ENCODE measurements at places on chromosomes 1 and 21. TPM values are rescaled to one million over a fixed set of nuclear protein-coding genes. Genes with fewer than 3 reads are reported as not detected.
A peak's percentile ranks its signal among the peaks of the same experiment; 100 is the strongest.

- H3K36me3 ChIP-seq, result no peaks in the 10 kb centered on the region
- no peak overlapping the region for H3K4me3 ChIP-seq
- no peaks in the 10 kb centered on the region for H3K27me3 ChIP-seq
Observed at GRCh38 chr1:174626031-174627025, 178.6 kb downstream of the GPR52 start.

DNA sequence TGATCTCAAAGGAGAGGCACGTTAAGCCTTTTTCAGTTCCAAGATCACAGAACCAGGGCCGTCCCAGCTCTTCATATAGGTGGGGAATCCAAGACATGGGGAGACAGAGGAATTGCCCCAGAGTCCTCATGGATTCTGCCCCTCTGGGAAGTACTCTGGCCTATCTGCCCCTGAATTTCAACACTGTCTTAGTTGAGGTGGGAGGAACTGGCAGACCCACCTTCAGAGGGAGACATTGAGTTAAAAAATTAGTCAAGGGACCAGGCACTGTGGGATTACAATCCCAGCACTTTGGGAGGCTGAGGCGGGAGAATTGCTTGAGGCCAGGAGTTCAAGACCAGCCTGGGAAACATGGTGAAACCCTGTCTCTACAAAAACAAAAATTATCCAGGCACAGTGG is 2.1 kb upstream of the KNCN start:
- DNase-seq, result no peak
- no peaks in the 10 kb centered on the region for H3K36me3 ChIP-seq
- H3K27ac ChIP-seq, result no peak overlapping the region
- no peak overlapping the region for H3K4me3 ChIP-seq

DNA sequence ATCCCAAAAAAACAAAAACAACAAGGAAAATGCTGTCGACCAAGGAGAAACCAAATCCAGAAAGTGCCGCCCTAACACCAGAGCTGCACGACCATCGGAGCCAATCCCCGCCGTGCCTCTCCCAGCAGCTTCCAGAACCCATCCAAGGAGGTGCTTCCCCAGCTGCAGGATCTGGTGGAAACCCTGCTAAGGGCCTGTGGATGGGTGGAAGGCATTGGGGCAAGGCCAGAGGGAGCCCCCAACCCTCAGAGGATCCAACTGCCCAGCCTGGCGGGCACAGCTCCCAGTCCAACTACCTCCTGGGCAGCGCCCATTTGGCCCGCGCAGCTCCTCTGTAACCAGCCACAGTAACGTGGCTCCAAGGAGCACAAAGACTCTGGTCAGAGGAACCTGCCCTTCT is 81.6 kb downstream of the NPHP4 start:
- H3K4me1 ChIP-seq, result no peaks in the 10 kb centered on the region
- no peak for DNase-seq
- H3K4me3 ChIP-seq, result no peak overlapping the region
- no peaks in the 10 kb centered on the region for H3K27me3 ChIP-seq

- H3K4me3 ChIP-seq, result no peak overlapping the region
- no peaks in the 10 kb centered on the region for H3K27me3 ChIP-seq
- no peak for DNase-seq
- H3K36me3 ChIP-seq, result peaks cover 10% of the 10 kb centered on the region
- no peak overlapping the region for H3K27ac ChIP-seq
Observed at GRCh38 chr1:88956003-88956402, 36.4 kb downstream of the KYAT3 start.

GRCh38 chr1:238546118-238546517 is 655.4 kb upstream of the ZP4 start:
- no peaks in the 10 kb centered on the region for H3K27me3 ChIP-seq
- no peak overlapping the region for H3K4me3 ChIP-seq
- H3K4me1 ChIP-seq, result no peaks in the 10 kb centered on the region
- no peak for DNase-seq

BARHL2 gene
- total RNA-seq, result not detected

GRCh38 chr1:2300851-2301606 is 72.9 kb downstream of the SKI start:
- no peaks in the 10 kb centered on the region for H3K36me3 ChIP-seq
- peak; percentile 74 for DNase-seq
- peak overlapping the region; percentile 26 for H3K4me3 ChIP-seq
- no peaks in the 10 kb centered on the region for H3K27me3 ChIP-seq

DNA sequence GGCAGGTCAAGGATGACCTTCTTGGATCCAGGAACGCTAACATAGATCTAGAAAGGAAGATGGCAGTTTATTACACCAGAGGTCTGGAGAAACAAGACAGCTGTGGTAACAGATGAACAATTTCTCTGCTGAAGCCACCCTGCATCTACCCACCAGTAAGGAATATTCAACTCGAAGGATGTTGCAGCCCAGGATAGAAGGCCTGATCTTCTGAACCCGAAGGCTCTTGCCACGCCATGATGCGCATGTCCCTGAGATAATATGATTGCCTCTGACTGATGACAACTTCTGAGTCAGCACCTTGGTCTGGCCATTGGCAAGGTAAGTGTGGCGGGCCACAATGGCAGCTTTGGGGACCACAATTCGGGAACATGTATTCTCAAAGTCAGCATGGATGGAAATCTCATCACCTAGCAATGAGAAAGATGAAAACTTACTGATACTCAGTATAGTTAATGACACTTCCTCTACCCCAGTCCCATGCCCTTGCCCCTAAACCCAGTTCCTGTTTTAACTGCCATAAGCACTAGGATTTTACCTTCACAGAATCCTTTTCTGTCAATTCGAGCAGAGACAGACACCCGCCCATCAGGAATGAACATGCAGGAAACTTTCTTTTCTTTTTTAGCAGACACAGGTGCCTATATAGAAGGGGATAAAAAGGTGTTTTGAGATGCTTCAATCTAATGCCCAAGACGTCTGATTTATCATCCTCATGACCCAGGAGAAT is 1.8 kb downstream of the TXNIP start:
- peak overlapping the region; percentile 71 for H3K4me3 ChIP-seq
- no peaks in the 10 kb centered on the region for H3K27me3 ChIP-seq
- peaks cover 19% of the 10 kb centered on the region for H3K36me3 ChIP-seq
- peak overlapping the region; percentile 96 for H3K27ac ChIP-seq

- no peaks in the 10 kb centered on the region for H3K36me3 ChIP-seq
- no peak for DNase-seq
- H3K27me3 ChIP-seq, result no peaks in the 10 kb centered on the region
- no peaks in the 10 kb centered on the region for H3K4me1 ChIP-seq
Observed at GRCh38 chr1:187537936-187538335, 709.2 kb downstream of the PLA2G4A start.

SPRR2F gene
- not detected for total RNA-seq

KDF1 gene
- 22.2 TPM for total RNA-seq

GRCh38 chr21:32975811-32976431 is 49.8 kb upstream of the OLIG2 start:
- no peaks in the 10 kb centered on the region for H3K36me3 ChIP-seq
- H3K4me3 ChIP-seq, result no peak overlapping the region
- no peak overlapping the region for H3K27ac ChIP-seq
- no peaks in the 10 kb centered on the region for H3K4me1 ChIP-seq
- no peak for DNase-seq

- no peaks in the 10 kb centered on the region for H3K36me3 ChIP-seq
- H3K27ac ChIP-seq, result no peak overlapping the region
- no peak overlapping the region for H3K4me3 ChIP-seq
Observed at GRCh38 chr1:96934282-96934681, 212.7 kb downstream of the PTBP2 start.

DNA sequence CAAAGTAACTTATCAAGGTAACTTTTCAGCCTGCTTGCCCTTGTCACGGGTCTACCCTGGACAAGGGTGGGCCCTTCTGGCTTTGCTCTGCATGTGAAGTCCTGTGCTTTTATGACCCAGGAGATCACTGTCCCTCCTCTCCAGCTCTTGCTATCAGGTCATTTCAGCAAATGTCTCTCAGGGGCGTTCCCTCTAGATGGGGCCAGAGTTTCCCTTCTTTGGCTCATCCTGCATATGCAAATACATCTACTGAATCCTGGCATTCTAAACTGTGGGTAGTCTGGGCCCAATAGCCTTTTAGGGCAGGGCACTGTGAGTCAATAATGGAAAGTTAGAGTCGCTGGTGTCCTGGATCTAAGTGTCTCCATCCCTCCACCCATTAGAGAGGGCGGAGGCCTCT is 366.9 kb upstream of the USP24 start:
- H3K27ac ChIP-seq, result peak overlapping the region; percentile 94
- H3K4me1 ChIP-seq, result peaks cover 10% of the 10 kb centered on the region
- no peaks in the 10 kb centered on the region for H3K27me3 ChIP-seq
- no peak for DNase-seq

DNA sequence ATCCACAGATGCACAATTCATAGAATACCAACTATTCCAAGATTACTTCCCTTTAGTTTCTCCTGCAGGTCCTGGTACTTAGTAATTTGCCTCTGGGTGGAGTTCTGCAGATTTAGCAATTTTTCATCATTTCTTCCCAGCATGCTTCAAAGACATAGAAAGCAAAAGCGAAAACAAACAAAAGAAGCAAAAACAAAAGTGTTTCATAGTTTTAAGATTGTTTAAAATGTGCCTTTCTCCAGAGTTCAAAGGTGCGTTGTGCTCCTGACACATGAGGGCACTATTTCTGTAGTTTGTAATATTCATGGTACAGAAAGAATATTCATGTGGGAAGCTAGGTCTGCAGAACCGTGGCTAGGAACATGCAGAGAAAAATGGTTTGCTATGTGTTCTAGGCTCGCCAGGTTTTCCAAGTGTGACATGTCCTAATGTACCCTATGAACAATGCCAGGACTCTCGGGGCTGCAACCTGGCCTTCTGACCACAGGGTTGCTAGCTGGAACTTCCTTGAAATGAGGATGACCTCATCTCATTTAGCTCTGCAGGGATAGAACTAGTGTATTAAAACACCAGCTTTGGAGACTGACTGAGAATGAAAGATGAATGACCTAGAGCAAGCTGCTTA is 30.0 kb upstream of the RCSD1 start:
- peaks cover 7% of the 10 kb centered on the region for H3K4me1 ChIP-seq
- H3K27ac ChIP-seq, result no peak overlapping the region
- H3K36me3 ChIP-seq, result no peaks in the 10 kb centered on the region
- no peak overlapping the region for H3K4me3 ChIP-seq

Measured in breast epithelium (tissue), 4 donors.